ENCODE measurements at places on chromosomes 3 and 15.

- DNase-seq, result no peak
Measured at GRCh38 chr15:101256757-101257156, 4.9 kb upstream of the CHSY1 start.

GRCh38 chr3:37026851-37027250 is 33.5 kb downstream of the MLH1 start:
- no peak for DNase-seq

DNA sequence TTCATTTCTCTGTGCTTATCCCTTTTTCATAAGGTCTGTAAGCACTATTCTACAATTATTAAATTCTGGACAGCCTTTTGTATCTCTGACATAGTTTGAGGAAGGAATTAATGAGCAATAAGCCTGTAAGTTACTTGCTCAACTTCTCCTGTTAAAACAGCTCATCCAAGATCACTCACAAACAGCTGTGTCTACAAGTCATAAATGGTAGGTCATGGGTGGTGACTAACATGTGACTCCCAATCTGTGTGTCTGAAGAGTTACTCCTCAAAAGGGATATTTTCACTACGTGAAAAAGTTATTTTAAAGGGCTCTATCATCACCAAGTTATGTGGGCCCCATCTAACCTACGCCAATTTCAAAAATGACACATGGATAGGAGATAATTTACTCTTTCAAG is 145.2 kb upstream of the CBLB start:
- DNase-seq, result no peak

DNA sequence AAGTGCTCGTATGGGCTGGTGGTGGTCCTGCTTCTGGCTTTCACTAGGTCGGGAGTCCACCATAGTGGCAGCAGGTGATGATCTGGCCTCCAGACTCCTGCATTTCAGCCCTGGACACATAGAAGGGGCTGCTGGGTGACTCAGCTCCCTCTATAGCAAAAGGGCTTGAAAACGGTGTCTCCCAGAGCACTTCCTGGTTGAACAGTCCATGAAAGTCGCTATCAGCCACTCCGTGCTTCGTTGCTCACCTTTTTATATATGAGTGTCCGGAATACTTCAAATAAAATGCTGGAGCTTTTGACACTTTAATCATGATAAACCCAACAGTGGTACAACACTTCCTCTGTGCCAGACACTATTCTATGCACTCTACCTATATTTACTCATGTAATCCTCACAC is 213.2 kb downstream of the PDZRN3 start:
- no peak for DNase-seq

GRCh38 chr3:45988804-45989203 is 6.8 kb downstream of the FYCO1 start:
- DNase-seq, result no peak

GRCh38 chr3:56197259-56197965 is 270.9 kb downstream of the ERC2 start:
- DNase-seq, result no peak

- DNase-seq, result no peak
Measured at GRCh38 chr3:53260286-53260785, 4.5 kb upstream of the TKT start.

GRCh38 chr3:136297826-136298225 is 47.7 kb downstream of the PCCB start:
- DNase-seq, result no peak

DNA sequence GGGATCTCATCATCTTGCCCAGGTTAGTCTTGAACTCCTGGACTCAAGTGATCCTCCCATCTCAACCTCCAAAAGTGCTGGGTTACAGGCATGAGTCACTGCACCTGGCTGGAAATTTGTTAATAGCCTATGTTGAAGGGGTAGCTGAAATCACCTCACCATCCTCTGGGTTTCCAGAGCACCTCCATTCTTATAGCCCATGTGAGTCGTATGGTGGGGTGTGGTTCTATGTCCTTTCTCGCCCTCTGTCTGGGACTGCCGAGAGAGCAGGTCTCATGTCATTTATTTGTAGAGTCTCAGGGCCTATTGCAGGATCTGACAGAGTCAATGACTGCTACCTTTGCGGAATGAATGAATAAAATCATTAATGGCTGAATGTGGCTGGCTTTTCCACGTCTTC is 20.9 kb downstream of the CEMIP start:
- DNase-seq, result no peak

- DNase-seq, result no peak
Measured at GRCh38 chr3:150464684-150465083, 56.6 kb downstream of the TSC22D2 start.

- no peak for DNase-seq
Measured at GRCh38 chr3:13378155-13378554, 42.0 kb downstream of the NUP210 start.

DNA sequence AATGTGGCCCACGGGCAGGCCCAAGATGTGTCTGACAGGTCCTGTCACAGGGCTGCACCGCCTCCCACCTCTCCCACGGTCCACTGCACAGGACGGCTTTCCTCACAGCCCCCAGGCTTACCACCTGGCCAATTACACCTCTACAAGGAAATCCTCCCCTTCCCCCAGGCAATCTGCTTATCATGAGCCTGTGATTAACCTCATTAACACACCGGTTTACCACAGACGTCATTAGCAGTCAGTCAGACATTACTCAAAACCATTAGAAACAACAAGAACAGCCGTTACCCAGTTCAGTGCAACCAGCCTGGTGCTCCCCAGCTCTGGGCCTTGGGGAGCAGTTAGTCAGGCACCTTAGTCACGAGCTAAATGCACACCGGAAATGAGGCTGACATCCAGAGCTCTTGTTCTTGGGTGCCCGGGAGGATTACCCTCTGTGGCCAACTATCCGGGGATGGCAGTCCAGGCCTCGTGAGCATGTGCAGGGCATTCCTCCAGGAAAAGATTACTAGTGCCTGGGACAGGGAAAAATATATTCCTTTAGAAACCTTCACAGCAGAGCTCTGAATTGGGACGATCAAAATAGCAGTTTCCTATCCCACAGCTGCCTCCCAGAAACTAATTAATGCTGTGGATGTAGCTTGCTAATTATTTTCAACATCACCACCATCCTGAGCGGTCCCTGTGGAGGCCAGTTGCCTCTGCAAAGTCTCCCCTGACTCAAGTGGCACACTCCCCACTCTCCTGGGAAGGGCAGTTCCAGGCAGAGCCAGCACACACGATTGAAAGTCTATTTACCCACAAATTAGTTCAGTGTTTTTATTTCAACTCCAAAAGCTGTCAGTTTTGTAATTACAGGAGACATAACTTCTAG is 117.4 kb upstream of the ZBED2 start:
- DNase-seq, result no peak

- no peak for DNase-seq
Measured at GRCh38 chr3:480070-480469, 283.5 kb downstream of the CHL1 start.

DNA sequence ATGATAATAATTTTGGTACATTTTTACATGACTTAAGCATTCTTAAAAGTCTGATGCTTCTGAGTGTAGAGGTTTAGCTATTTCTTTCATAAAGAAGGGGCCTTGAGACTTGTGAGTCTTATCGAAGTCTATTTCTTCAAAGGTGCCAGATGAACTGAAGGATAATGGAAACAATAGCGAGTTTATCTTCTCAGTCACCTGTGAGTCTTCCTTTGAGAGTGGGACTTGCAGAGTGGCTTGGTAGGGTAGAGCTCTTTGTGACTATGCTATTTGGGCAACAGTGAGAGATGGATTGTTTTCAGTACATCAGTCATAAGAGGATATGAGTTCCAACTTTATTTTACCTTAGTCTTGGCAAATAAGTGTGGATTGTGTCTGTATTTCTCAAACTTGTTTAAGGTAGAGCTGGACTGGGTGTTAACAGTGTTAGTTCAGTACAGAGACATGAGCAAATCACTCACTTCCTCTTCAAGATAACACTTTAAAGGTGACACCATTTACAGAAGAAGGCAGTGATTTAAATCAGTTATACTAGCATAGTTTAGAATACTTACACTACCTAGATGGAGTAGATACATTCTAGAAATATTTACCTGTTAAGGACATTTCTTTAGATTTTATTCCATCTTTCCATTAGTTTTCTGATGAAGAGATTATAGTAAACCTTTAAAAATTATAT is 3.2 kb downstream of the AKAP13 start:
- DNase-seq, result no peak

DNA sequence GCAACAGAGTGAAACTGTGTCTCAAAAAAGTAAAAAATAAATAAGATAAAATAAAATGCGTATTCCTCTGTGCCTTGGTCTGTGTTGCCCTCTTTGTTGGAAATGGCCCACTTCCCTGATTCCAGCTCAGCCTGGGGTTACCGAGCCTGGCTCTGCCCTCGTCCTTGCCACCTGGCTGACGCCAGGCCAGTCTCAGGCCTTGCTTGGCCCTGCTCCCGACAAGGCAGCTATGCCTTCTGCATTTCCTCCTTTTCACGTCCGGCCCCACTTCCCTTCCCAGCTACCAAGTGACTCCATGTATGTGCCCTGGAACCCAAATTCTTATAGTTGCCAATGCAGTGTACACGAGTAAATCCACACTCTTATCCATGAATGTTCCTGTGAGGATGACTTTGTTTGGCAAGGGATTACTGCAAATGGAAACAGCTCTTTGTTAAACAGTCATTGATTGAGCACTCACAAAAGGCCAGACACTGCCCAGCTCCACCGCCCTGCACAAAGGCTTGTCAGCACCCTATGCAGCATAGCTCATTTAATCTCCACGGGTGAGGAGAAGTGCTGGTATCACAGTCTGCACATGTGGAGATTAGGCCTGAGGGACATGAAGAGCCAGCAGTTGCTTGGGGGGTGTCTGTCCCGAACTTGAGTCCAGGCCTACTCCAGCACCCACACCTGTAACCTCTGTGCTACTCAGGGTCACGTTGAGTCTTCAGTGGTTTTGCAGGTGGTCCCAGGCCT is 25.1 kb downstream of the SPSB4 start:
- DNase-seq, result no peak

DNA sequence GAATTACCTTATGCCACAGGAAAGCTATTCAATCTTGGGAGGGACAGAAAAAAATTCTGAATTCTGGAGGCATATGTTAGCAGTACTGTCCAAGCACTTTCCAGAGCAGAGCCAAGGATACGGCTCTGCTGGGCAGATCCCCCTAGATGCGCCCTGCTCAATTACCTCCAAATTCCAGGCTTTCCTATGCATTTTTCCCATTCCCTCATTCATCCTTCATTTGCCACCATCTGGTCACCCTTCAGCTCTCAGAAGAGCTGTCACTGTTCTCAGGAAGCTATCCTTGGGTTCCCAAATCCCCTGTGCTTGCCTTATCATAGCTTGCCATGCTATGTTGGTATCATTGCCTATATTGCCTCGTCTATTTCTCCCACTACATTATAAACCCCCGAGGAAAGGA is 45.2 kb downstream of the RYK start:
- DNase-seq, result no peak

- DNase-seq, result no peak
Measured at GRCh38 chr15:48395521-48396011, 64.3 kb downstream of the DUT start.

DNA sequence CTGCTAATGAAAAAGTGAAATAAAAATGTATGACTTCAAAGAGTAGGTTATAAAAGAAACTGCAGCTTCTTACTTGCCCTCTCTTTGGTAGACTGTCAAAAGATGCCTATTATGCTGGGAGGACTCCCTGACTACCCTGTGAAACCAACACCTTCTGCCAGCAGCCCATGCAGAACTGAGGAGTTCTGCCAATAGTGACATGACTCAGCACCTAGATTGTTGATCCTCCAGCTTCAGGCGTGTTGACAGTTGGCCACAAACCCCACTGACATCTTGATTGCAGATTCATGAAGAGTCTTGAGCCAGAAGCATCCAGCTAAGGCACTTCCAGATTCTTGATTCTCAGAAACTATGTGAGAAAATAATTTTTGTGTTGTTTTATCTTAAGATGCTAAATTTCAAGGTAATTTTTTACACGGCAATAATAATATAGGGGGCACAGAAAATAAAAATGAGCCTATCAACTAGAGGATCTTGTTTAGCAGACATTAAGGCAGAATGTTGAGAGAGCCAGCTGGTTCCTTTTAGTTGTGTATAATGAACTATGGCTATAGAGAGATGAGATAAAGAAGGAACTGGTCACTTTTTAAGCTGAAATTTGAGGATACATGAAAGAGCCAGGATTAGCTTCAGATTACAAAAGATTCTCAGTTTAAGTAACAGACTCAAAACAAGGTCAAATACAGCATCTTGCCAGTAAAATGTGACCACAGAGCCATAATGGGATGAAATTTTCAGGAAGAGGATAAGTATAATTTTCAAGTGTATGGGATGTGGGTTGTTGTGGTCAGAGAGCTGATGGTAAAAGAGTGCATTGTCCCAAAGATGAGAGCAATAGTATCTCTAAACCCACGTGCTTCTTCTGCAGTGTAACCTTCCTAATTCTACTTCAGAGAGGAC is 588.7 kb upstream of the CBLB start:
- peak; percentile 6 for DNase-seq

GRCh38 chr15:31540633-31541032 is 214.0 kb downstream of the KLF13 start:
- no peak for DNase-seq

GRCh38 chr3:188108703-188109412 is 45.1 kb upstream of the LPP start:
- no peak for DNase-seq

- DNase-seq, result no peak
Measured at GRCh38 chr3:89787485-89787884, 680.1 kb downstream of the EPHA3 start.

GRCh38 chr3:51721062-51721745 is 14.3 kb downstream of the GRM2 start:
- DNase-seq, result no peak

- no peak for DNase-seq
Measured at GRCh38 chr3:5092018-5092417, 30.1 kb upstream of the ARL8B start.

DNA sequence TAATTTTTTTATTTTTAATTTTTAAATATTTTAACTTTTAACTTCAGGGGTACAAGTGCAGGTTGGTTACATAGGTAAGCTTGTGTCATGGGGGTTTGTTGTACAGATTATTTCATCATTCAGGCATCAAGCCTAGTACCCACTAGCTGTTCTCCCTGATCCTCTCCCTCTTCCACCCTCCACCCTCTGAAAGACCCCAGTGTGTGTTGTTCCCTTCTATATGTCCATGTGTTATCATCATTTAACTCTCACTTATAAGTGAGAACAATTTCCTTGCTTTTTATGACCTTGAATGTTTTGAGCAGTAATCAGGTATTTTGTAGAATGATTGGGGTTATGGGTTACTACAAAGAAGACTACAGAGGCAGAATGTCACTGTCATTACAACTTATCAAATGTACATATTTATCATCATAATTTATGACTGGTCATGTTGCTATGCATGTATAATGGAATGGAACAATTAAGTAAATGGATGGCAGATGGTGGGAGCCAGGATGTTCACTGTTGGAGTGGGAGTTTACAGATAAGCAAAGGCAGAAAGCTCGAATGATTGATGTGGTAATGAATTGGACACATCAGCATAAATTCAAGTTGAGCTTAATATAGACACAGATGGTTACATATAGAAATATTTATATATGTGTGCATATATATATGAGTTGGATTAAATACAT is 563.8 kb upstream of the ROBO1 start:
- no peak for DNase-seq

- DNase-seq, result peak; percentile 4
Measured at GRCh38 chr15:34795267-34796081, at the start of gene ACTC1. TSS of gene ACTC1 (minus strand) at chr15:34795549. CDS start at chr15:34794808, 741 bp downstream.
